ENCODE measurements at places on chromosomes 11 and 22.

DNA sequence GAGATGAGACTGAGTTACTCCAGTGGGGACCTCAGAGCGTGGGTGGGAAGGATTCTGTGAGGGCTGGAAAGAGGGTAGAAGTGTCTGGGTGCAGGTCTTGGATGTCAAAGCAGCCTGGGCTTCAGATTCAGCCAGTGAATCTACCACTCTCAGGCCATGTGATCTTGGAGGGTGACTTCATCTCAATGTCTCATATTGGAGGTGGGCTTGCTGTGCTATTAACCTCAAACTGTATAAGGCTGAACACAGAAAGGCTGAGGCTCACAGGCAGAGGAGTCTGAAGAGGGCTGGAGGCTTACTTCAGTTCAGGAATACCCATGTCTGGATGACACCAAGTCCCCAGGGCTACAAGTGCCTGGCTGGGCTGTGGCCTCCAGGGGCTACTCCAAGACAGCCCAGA, 63.4 kb downstream of the CSNK2A3 start:
- DNase-seq, result no peak

DNA sequence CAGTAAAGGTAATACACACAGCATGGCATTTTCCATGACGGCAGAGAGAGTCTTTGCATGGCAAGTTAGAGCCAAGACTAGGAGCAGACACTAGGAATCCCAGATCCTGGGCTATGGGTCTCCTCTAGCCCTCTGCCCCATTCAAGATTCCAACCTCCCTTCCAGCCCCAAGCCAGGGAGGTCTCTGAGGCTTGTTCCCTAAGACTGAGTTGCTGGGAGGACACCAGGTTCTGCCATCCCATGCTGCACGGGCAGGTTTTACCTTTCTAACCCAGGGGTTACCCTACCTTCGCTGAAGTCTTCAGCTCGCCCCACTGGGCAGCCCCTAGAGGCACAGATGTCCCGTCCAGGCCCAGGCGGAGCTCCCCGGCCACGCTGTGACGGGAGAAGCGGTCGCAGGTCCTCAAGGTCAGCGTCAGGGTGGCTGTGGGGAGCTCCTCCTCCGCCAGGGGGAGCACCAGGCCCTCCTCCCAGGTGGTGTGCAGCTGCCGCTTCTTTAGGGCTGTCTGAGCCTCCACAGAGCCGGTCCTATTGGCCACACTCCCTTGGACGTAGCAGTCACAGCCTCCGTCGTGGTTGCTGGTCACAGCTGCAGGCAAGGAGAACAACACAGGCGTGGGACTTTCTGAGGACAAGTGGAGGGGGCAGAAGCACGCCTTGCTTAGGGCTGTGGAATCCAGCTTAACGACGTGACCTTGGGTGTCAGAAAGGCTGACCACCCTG, 33.8 kb downstream of the SYT13 start:
- DNase-seq, result no peak

DNA sequence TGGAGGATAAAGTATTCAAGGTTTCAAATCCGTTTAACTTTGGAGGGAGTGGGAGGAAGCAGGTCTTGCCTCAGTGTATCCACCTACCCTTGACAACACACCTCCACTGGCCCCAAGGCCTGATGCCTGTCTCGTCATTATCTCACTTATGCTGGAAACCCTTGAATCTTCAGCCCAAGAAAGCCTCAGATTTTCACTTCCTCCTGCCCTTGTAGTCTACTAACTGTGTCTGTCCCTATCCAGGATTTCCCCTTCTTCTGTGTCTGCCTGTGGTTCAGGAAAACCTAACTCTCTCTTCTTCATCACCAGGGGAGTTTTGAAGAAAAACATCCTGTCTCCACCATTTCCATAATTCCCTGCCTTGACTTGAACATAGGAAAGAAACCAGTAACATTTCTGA, 56.1 kb downstream of the SYT9 start:
- DNase-seq, result no peak

GRCh38 chr22:47388778-47389177, 626.3 kb downstream of the TBC1D22A start:
- no peak for DNase-seq

GRCh38 chr11:71095294-71095850, 157.0 kb downstream of the SHANK2 start:
- no peak for DNase-seq

GRCh38 chr11:14058061-14058460, 95.5 kb downstream of the SPON1 start:
- DNase-seq, result no peak

- no peak for DNase-seq
These were observed 585 bp downstream of the THYN1 start for GRCh38 chr11:134252346-134253187.

- DNase-seq, result no peak
These were observed 47.9 kb upstream of the SUSD2 start for GRCh38 chr22:24133187-24133965.

DNA sequence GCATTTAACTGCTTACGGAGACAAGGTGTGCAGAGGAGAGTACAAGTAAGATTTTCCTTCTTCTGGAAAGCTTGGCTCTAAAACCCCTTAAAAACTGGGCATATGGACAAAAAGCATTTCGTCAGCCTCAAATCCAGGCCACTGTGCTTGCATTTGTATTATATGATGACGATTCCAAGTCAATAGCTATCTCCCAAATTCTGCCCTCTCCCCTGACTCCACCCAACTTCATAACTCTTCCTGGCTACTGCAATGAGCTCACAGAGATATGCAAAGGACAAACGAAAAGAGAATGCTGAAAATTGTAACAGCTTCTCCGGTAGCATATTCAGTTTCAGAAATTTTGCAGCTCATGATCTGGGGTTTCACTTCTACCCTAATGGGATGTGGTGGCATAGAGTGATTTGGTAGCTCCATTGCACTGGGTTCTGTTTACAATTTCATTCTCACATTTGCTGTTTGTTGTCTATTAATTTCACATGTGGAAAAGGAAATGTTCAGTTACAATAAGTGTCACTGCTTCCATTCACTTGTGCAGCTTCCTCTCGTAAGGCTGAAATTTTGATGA, 45.6 kb upstream of the CHRM4 start:
- no peak for DNase-seq

DNA sequence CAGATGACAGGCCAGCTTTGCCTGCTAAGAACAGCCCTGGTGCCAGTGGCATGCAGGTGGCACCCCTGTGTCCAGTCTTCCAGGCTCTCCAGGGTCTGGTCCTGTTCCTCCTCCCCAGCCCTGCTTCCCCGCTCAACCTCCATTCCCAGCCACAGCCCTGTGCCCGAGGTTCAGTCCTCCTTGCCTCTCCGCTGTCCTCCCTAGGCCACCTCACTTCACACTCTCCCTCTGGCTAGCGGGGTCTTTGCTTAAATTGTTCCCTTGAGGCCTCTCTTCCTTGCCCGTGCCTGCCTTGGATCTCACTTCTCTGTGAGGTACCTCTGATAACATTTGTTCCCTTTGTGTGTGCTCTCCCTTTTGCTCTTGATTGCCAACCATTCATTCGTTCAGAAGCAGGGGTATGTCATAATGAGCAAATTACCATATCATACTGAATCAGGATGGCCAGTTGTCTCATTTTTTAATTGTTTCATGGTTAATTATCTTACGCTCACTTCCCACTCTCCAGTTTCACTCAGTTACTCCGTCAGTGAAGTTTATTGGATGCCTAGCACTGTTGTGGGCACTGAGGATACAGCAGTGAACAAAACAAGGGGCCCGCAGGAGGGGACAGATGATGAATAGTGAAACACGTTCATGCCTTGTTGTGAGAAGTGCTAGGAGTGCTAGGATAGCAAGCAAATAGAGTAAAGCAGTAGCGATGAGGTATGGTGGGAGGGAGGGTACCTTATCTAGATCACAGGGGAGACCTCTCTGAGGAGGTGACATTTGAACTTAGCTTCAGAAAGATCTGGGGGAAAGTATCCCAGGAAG, 7.4 kb downstream of the BMAL1 start:
- no peak for DNase-seq
